ENCODE measurements at places on chromosomes 2 and 18.

- no peak for DNase-seq
Measured at GRCh38 chr2:200765139-200765951, 46.4 kb upstream of the BZW1 start.

DNA sequence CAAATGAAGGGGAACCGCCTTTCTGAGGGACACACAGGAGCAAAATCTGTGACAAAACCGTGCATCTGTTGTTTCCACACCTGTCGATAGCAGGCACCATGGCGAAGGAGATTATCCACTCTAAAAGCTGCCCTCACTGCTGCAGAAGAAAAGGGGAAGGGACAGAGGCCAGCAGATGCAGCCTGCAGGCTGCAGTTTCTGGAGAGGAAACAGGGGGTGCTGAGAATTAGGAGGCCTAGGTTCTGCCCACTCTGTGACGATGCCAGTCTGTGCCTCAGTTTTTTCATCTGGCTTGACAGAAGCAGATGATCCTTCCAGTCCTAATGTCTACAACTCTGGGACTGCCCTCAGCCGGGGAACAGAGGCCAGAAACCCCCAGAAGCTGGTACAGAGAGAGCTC is 17.7 kb downstream of the PAX8 start:
- no peak for DNase-seq

- no peak for DNase-seq
Measured at GRCh38 chr2:22290302-22290701, 1094.7 kb upstream of the KLHL29 start.

DNA sequence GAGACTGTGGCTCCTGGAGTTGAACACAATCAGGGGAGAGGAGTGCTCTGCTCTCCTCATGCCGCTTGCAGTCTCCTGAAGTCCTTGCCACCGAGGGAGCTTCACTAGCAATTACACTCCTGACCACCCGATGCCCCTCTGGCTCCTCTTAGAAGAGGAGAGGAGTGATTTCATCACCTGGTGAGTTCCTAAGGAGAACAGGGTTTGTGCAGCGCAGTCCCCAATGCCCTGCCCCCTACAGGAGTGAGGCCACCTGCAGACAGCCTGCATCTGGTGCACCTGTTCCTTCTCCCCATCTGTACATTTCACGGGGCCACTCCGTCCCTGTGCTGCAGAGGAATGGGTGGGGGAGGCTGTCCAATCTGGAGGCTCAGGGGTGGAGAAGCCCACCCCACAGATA is 267.2 kb downstream of the HRH4 start:
- DNase-seq = no peak

GRCh38 chr2:216909541-216910210 is 49.8 kb upstream of the TNP1 start:
- no peak for DNase-seq

DNA sequence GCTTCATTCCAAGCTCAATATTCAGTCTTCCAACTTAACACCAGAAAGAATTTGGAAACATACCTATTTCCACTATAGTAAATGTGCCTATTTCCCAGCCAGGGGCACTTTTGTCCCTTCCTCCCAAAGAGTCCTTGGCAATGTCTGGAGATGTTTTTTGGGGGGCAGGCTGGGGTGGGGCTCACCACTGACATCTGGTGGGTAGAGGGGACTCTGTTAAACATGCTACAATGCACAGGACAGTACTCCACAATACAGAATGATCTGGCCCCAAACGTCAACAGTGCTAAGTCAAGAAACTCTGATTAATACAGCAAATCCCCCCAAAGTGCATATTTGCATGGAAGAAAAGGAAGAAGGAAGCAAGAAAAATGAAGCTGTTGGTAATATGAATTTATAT is 61.7 kb downstream of the SMIM21 start:
- DNase-seq = no peak

GRCh38 chr18:6205706-6206105 is 209.0 kb downstream of the L3MBTL4 start:
- DNase-seq = no peak

- DNase-seq = no peak
Measured at GRCh38 chr2:238133499-238134392, 4.7 kb upstream of the KLHL30 start.

GRCh38 chr18:48563027-48563426 is 24.2 kb downstream of the CTIF start:
- DNase-seq = no peak

GRCh38 chr2:59021786-59022185 is 780.7 kb upstream of the FANCL start:
- DNase-seq = no peak

GRCh38 chr2:67633212-67633856 is 236.2 kb downstream of the ETAA1 start:
- no peak for DNase-seq

- DNase-seq = no peak
Measured at GRCh38 chr2:176399074-176399598, 129.9 kb downstream of the MTX2 start.

GRCh38 chr18:78246050-78246449 is 733.6 kb upstream of the SALL3 start:
- no peak for DNase-seq

DNA sequence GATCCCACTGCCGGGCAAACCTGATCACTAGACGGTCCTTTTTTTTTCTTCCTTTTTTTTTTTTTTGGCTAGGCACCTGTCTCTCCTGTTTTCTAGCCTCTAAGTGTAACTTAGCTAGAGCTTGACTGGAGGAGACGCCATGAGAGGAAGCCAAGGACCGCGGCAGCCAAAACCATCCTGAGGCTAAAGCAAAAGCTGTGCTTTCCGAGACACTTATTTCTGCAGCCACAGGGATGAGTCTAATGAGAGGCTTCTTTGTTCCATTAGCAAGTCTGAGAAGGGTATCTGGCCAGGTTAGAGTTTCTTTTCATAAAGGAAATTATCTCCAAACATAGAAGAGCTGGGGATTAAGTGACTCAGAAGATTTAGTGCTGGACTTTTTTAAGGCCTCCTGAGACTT is 7.3 kb upstream of the CXCR4 start:
- DNase-seq = no peak

DNA sequence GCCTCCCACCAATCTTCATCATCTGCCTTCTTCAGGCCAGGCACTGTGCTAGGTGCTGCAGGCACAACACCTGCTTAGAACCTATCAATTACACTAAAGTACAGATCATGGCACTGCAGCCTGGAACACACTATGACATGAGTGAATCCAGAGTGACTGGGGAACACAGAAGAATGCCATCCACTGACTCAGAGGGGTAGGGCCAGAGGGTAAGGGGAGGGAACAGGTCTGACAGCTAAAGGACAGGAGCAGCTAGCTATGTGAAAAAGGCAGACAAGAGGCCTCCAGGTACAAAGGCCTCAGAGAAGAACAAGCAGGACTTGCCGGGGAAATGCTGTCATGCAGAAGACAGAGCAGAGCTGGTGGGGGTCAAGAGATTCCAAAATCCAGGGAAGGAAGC is 53.3 kb upstream of the ACAA2 start:
- no peak for DNase-seq

DNA sequence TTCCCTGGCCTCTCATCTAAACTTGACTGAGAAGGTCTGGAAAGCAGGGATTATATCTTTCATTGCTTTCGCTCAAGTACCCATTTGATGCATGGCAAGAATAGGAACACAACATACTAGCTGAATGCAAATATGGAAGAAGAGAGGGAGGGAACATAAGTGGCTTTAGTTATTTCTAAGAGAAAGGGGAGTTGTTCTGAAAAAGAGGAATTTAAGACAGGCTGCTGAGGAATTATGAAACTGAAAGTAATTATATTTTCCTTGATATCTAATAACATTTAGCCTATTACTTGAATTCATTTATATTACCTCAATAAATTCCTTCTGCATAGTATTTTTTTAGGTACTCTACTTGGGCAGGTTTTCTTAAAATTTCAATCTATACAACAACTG is 105.8 kb upstream of the TTN start:
- no peak for DNase-seq

DNA sequence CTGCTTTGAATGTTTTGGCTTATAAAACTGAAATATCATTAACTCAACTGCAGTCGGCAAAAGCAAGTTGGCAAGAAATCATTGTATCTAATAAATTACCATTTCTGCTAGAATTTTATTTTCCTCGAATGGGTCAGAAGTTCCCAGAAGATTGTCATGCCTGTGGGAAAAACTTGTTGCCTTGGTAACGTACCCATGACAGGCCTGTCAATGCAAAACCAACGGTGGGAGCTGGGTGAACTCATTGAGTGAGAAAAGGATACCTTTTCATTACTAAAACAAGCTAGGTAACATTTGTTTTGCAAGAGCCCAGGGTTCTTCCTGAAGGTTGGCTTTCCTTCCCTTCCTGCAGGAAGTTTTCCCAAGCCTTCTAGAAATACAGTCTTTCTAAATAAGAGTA is 9.5 kb downstream of the PLB1 start:
- no peak for DNase-seq

DNA sequence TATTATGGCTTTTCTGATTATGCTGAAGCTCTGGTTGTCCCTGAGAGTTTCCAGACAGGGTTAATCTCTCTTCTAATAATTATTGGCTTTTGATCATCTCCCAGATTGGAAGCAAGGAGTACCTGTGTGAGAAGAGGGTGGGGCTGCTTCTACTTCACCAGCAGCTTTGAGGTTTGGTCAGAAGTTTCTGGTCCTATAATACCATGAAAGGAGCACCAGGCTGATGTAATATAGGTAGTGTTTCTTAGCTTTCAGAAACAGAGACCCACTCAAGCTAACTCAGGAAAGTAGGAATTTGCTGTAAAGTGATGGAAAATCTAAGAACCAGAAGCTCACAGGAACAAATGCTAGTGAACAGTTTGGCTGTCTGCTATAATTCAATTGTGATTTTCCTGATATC is 57.6 kb downstream of the SGPP2 start:
- DNase-seq = no peak

GRCh38 chr2:224077773-224078507 is 38.9 kb upstream of the SERPINE2 start:
- no peak for DNase-seq

DNA sequence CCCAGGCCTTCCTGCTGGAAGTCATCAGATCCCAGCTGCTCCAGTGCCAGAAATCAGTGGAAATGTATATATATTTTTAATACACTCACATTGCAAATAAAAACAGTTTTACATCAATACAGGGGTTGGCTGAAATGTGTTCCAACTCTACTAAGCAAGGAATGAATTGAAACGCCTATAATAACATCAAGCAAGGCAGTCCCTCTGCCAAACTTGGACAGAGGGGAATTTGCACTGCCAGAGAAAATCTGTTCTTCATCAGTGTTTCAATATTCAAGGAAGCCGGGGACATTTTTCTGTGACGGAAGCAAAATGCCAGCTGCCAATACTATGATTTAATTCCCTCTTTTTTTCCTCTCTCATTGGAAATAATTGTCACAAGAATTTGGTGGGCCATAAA is 335.3 kb downstream of the TNS1 start:
- no peak for DNase-seq
